ENCODE measurements at places on chromosomes 5 and 9.

DNA sequence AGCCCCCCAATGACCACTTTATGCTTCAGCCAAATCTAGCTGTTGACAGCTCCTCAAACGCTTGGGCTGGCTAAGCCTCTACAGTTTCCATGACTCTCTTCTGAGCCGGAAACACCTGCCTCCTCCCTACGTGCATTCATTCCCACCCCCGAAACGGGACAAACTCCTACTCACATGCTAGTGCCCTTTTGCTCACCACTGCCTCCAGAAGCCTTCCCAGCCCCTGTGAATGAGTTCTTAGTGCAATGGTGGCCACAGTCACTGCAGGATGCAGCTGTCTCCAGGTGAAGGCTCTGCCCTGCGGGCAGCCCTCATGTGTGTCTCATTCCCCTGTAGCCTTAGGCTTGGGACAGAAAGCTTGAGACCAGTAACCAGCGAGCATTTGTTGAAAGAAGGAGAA, 68.8 kb upstream of the DAB2IP start:
- no peak for DNase-seq

GRCh38 chr5:81904166-81904565, 67.7 kb upstream of the ATG10 start:
- DNase-seq, result no peak

DNA sequence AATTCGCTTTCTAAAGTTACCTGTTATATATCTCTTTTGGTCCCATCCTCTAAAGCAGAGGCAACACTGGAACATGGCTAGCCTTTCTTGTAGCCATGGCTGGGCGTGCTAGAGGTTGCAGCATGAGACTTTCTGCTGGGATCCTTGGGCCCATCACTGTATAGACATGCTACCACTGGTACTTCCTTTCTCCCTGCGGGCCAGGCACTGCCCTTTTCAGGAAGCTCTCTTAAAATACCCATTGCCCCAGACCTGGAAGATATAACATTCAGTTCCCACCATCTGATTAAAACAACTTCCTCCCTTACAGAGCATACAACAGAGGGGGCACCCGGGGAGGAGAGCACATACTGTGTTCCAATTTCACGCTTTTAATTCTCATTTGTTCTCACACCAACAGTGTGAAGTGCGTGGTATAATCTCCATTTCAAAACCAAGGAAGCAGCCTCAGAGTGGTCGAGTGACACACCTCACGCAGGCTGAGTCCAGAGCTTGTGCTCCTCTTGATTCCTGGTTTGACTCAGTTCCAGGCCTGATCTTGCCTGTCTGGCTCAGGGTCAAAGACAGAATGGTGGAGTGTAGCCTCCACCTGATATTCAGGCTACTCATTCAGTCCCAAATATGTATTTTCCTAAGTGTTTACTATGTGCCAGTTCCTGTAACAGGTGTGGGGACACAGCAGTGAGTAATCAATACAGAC, 22.6 kb downstream of the PTGS1 start:
- no peak for DNase-seq

GRCh38 chr9:100700689-100701318, 122.9 kb downstream of the CAVIN4 start:
- no peak for DNase-seq

GRCh38 chr9:1514250-1514649, 464.1 kb downstream of the DMRT2 start:
- no peak for DNase-seq

GRCh38 chr5:133405275-133406034, 206.9 kb downstream of the FSTL4 start:
- no peak for DNase-seq

DNA sequence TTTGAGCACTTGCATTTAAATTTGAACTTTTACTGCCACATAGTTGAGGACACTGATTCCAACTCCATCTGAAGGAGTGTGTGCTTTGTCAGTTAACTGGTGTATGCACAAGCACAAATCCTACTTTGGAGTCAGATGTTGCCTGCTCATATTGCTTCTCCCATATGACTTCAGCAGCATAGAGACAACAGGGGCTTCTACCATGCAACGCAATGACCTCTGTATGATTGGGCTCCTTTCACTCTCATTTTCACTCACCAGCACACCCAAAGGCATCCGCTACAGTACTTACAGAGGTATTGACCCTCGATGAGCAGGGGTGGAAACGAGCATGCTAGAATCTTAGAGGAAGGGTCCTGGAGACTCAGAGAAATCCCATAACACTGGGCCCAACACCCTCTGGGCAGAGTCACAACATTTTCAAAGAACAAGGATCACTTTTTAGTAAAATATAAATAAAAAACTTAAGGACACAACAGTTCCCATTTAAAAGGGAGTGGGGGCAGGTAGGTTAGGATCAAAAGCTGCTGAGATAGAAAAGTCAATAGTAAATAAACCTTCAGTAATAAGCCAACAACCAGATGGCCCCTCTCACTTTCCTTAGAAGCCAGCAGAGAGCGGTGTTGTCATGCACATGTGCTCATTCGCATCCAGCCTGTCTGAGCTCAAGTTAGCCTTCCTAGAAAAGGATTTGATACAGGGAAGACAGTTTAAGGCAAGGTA, 203.8 kb downstream of the SNCAIP start:
- no peak for DNase-seq

DNA sequence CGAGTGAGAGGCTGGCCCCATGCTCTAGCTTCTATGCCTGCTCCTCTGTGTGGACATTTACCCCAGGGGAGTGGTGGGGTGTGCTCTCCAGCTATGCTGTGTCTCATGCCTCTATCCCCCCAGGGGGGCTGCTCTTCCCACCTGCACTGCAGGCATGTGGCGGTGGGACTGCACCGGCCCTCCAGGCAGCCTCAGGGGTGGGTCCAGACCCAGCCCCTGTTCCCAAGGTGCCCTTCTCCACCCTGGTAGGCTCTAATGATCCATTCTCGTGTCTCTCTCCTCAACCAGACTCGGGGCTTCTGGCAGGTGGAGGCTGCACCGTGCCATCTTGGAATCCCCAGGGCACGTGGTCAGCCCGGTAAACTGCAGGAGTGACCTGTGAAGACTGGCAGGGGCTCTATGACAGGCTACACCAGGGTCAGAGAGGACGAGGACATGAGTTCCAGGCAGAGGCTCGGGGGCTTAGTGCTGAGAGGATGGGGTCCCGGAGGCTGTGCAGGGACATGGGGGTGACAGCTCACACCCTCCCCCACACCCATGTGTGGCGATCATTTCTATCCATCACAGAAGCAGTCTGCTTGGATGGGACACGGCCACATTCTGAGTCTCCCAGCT, 22.7 kb upstream of the COL5A1 start:
- DNase-seq, result no peak

GRCh38 chr5:14776602-14777001, 95.0 kb downstream of the ANKH start:
- DNase-seq, result no peak

Data from stimulated activated CD4-positive, alpha-beta T cell treated with anti-CD3 and anti-CD28 coated beads, Interleukin-2, amount 100 ng/mL, for 24 hours (primary cell).